ENCODE measurements at places on chromosomes 5 and 9.
A peak's percentile ranks its signal among the peaks of the same experiment; 100 is the strongest.

- no peak for DNase-seq
These were observed 1.4 kb downstream of the DBH start for GRCh38 chr9:133637451-133638055.

DNA sequence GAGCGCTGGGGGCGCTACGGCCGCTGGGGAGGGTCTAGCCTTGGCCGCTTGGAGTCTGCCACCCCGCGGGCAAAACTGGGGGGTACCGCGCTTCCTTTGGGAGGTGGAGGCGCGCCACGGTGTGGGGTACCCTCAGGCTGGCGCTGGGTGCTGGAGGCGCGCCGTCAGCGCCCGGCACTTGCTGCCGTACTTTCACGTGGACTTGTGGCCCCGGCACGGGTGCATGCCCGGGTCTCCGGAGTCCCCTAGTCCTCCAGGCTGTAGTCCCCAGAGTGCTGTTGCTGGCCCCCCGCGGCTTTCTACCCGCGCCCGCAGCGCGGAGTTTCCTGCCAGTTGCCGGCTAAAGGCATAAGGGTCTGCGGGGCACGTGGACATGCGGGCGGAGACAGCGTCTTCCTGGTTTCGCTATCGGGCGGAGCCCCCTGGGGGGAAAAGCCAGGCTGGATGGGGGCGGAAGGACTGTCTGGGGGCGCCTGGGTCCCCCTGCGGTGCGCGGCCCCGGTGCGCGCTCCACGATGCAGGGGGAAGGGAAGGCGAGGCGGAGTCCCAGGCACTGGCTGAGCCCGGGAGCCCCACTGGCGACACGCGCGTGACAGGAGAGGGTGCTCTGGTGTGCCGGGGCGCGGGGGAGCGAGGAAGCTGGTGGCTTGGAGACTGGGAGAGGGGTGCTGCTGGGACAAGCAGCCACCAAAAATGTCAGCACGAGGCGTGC is 666 bp downstream of the PPARGC1B start:
- peak; percentile 63 for DNase-seq

- no peak for DNase-seq
These were observed 190.8 kb downstream of the ARHGEF28 start for GRCh38 chr5:73816656-73817420.

DNA sequence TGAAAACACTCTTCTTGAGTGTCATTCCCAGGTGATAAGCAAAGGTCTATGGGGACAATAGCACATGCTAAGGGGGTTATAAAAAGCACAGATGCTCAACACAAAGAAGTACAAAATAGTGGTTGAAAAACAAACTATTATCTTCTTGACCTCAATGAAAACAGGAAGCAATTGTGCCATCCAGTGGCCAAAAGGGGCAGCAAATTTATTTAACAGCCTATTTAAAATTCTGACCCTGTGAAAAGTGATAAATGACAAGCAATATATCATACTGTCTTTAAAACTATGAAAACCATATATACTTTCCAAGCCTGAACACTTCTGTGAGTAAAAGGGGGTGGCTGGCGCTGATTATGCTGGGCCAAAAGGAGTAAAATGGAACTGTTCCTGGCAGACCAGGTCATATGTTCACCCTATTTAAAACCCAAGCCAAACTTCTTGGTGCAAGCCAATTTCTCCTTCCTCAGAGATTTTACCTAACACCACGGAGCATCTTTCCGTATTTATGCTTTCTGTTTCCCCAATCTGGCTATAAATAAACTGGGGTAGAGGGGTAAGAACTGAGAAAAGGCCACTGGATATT is 29.7 kb downstream of the TEX10 start:
- peak; percentile 76 for DNase-seq

GRCh38 chr5:57779383-57780223 is 297.0 kb upstream of the ACTBL2 start:
- peak; percentile 71 for DNase-seq

- DNase-seq, result no peak
These were observed 185.7 kb downstream of the ESM1 start for GRCh38 chr5:54799645-54800044.

GRCh38 chr5:102718819-102719218 is 36.3 kb upstream of the PAM start:
- no peak for DNase-seq

- DNase-seq, result peak; percentile 97
These were observed 29.0 kb downstream of the PTGES2 start for GRCh38 chr9:128098297-128099230.

- DNase-seq, result no peak
These were observed 15.7 kb upstream of the CYSTM1 start for GRCh38 chr5:140159014-140159927.
